ENCODE measurements at places on chromosomes 2 and 18. TPM values are rescaled to one million over a fixed set of nuclear protein-coding genes. Genes with fewer than 3 reads are reported as not detected.

- no peak overlapping the region for H3K27ac ChIP-seq
- no peaks in the 10 kb centered on the region for H3K4me1 ChIP-seq
- no peak overlapping the region for H3K4me3 ChIP-seq
- H3K27me3 ChIP-seq, result no peaks in the 10 kb centered on the region
- H3K36me3 ChIP-seq, result no peaks in the 10 kb centered on the region
Measured at GRCh38 chr2:80057956-80058355, 246.6 kb downstream of the LRRTM1 start.

- no peak overlapping the region for H3K4me3 ChIP-seq
- no peak for DNase-seq
- H3K36me3 ChIP-seq, result no peaks in the 10 kb centered on the region
- H3K4me1 ChIP-seq, result no peaks in the 10 kb centered on the region
- H3K27ac ChIP-seq, result no peak overlapping the region
- H3K27me3 ChIP-seq, result no peaks in the 10 kb centered on the region
Measured at GRCh38 chr2:163601377-163601776, 134.4 kb downstream of the FIGN start.

The PPP1R1C gene
- not detected for total RNA-seq

The RIT2 gene
- not detected for total RNA-seq

The CXCR1 gene
- total RNA-seq, result 0.28 TPM

GRCh38 chr18:75072672-75073371, 136.1 kb downstream of the PTGR3 start:
- H3K27ac ChIP-seq, result no peak overlapping the region
- no peak for DNase-seq
- H3K4me3 ChIP-seq, result no peak overlapping the region

DNA sequence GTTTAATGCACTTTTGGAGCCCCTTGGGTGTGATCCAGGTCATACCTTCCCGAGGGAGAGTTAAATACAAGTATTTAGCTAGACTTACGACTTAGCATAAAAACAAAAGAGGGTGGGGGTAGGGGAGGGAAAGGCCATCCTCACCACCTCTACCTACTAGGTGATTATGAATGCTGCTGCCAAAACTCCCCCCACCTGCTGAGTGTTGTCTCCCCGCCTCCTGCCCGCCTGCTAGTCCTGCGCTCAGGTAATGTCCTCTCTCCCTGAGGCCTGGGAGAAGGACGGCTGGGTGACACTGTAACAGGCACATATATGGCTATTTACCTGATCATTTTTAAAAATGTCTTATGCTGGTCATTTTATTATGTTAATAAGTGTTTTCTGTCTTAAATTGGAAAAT, 3.0 kb upstream of the NCKAP5 start:
- no peaks in the 10 kb centered on the region for H3K27me3 ChIP-seq
- no peaks in the 10 kb centered on the region for H3K36me3 ChIP-seq
- peaks cover 3% of the 10 kb centered on the region for H3K4me1 ChIP-seq

GRCh38 chr2:223835701-223836532, 1.5 kb downstream of the AP1S3 start:
- peaks cover 3% of the 10 kb centered on the region for H3K27me3 ChIP-seq
- H3K4me3 ChIP-seq, result peak overlapping the region; percentile 67
- no peaks in the 10 kb centered on the region for H3K36me3 ChIP-seq
- no peak for DNase-seq
- H3K27ac ChIP-seq, result no peak overlapping the region
